ENCODE measurements at places on chromosomes 2 and 18. TPM values are rescaled to one million over a fixed set of nuclear protein-coding genes. Genes with fewer than 3 reads are reported as not detected.

GRCh38 chr2:202050652-202051051 lies 17.0 kb downstream of the FZD7 start:
- DNase-seq = no peak

DNA sequence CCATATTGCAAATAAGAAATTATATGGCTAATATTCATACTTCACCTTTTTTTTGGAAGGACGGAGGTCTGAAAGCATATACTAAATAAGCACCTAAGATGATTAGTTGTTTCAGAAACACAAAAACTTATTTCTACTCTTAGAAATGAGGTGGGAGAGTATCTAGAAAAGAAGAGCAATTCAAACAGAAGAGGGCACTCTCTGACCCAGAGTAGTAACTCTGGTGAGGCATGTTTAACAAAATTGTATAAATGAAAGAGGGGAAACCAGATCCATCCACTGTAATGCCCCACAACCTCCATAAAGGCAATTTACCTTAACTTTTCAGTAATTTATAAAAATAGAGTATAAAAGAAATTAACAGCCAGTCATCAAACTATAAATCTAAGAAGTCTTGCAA lies 669.6 kb upstream of the VRK2 start:
- peak; percentile 21 for DNase-seq

DNA sequence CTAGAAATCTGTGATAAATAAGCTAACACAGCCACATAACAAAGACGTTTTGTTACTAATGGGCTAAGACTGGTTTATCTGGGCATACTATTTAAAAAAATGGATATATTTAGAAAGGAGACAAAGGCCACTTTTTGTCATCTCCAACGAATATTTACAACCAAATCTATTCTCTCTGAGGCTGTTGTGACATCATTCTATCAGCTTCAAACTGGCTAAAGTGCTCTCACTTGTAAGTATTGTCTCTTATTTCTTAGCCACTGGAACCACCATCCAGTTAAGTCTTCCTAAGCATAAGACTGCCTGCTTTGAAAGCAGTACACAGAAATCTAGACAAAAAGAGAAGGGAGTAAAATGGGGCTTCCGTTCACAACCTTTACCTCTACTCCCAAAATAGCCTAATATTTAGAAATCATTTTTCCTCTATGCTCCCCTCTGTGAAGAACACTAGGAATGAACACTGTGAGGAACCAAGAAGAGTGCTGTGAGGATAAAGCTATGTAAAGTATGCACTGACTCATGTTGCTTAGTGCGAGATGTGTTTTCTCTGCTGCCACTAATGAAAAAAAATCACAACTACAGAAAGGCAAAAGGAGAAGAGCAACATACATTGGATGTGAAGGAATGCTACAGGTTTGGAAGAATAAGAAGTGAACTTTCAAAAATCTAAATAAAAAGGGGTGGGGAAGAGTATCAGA lies 264.1 kb downstream of the EXOC6B start:
- peak; percentile 51 for DNase-seq

Gene LINC00305
- total RNA-seq = 0.20 TPM

Gene C2orf80
- not detected for total RNA-seq
